ENCODE measurements at places on chromosomes 5 and 9.

DNA sequence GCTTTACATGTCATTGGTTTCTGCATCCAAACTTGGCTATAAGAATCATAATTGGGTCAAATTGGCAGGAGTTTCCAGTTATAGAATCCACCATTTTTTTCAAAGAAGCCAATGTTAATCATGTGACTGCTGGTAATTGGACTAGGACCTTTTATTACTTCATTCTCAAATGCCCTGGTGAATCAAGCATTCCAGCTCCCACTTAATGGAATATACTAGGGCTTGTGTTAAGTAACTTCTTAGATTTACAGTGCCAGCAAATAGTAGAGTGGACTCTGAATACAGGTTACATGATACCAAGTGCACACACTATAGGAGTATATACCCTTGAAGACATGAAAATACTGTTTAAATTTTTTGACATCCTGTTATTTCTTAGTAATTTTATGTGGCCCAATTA is 96.7 kb downstream of the NUDT12 start:
- DNase-seq, result no peak

GRCh38 chr5:142816531-142817430 is 46.6 kb downstream of the ARHGAP26 start:
- no peak for DNase-seq

DNA sequence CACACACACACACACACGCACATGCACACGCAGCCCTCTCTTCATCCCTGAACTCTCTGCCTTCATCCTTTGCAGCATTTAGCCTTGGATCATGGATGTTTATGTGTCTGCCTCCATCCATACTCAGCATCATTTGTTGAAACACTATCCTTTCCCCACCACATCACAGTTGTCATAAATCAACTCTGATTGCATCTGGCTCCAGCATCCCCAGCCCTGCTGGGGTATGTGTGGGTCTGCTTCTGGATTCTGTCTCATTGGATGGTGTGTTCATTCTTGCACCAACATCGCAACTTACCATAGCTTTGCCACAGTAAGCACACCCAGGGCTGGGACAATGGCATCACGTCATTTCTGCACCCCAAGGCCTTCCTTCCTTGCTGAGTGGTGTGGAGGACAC is 175.4 kb downstream of the RGS3 start:
- DNase-seq, result no peak

DNA sequence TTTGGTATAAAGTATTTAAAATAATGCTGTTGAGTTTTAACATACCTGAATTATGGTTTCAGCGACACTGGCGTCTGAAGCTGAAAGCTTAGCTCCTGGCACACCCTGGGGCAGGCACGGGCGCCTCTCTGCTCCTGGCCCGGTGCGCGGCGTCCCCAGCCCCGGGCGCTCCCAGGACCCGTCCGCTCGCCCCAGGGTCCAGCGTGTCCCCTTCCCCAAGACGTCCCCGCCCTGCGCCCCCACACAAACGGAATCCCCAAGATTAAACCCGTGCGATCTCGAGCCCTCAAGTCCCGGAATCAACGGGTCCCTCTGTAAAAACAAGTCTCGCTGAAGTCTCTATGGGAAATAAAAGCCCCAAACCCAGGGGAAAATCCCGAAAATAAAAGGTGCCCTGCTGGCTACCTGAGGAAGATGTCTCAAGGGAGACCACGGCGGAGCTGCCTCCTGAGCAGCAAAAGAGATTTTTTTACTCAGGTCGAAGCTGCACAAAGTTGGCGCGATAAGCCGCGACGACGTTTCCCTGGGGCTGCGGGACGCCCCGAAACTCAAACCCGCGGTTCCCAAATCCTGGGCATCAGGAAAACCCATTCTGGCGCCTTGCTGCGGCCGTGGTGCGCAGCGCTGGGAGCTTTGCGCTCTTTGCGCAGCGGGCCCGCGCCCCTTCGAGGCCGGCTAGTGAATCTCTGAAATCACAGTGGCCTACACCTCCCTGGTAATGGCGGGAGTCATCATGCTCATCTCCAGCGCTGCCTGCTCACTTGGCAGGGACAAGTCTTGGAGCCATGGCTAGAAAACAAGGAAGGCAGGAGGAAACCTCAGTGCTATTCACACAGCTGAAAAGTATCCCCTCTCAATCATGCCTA is 6.3 kb upstream of the IFNA8 start:
- no peak for DNase-seq

- no peak for DNase-seq
These were observed 185.0 kb downstream of the GLIS3 start for GRCh38 chr9:4114569-4115505.

DNA sequence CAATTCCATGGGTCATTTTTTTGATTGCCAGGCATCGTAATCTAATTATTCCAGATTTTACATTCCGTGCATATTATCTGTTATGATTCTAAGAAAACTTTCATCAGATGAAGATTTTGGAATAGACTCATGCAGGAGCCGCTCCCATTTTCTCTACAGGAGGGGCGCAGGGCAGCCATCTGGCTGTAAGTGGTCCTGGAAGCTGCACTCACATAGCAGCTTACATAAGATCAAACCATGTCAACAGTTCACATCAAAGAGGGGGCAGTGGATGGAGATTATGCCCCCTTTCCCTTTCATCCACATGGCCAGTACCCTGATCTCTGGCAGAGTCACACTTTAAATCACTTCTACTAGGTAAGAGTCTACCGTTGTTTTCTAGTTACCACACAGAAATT is 73.3 kb upstream of the PCA3 start:
- no peak for DNase-seq

DNA sequence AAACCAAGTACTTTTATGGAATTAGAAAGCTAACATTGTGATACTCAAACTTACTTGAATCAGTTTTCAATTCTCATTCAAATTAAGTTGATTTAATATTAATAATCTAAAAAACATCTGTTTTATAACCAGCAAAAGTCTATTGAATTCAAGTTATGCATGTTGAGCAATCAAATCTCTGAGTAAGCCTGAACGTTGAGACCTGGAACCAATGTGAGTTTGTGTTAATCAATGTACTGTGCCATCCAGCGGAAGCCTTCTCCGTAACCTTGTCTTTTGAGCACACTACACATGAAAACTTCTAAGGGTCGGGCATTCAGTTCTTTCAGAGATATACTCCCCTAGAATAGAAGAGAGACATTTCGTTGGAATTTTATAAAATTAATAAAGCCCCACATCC is 25.9 kb downstream of the SAR1B start:
- DNase-seq, result no peak

GRCh38 chr5:112869948-112870347 is 8.9 kb downstream of the SRP19 start:
- DNase-seq, result no peak

DNA sequence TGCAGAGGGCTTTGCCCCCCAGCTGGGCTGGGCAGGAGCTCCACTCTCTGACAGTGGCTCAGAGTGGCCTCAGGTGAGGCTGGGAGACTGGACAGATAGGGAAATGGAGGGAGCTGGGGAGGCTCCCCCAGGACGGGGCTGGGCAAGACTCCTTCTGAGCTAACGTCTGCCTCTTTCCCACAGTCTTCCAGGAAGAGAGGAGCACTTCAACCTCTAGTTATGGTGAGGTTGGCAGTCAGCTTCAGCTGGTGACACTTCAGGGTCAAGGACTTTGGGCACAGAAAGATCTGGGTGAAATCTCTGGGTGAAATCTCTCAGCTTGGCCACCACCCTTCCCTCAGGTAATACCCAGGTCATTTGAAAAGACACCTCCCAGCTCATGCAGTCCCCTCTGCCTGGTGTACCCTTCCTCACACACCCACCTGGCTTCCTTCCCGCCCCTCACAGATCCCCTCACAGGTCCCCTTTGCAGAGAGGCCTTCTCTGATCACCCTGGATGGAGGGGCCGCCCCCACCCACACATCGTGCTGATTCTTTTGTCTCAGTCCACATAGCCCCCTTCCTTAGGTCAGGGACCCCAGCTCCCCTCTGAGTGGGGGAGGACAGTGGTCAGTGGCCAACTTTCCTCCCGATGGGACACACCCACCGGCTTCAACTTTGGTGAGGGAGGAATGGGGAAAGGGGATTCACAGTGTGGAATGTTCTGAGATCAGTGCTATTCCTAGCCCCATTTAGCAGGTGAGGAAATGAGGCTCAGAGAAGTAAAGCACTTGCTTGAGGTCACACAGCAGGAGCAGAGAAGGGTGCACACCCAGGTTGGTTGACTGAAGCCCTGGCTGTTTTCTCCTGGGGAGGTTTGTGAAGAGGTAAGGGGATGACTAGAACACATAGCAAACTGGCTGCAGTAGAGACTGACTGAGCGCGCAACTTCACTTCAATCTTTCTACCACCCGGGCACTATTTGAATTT is 15.8 kb upstream of the NEURL1B start:
- DNase-seq, result no peak

GRCh38 chr5:75617736-75618352 is 6.6 kb downstream of the ANKDD1B start:
- no peak for DNase-seq

GRCh38 chr5:61322738-61323725 is 9.0 kb upstream of the ZSWIM6 start:
- no peak for DNase-seq

DNA sequence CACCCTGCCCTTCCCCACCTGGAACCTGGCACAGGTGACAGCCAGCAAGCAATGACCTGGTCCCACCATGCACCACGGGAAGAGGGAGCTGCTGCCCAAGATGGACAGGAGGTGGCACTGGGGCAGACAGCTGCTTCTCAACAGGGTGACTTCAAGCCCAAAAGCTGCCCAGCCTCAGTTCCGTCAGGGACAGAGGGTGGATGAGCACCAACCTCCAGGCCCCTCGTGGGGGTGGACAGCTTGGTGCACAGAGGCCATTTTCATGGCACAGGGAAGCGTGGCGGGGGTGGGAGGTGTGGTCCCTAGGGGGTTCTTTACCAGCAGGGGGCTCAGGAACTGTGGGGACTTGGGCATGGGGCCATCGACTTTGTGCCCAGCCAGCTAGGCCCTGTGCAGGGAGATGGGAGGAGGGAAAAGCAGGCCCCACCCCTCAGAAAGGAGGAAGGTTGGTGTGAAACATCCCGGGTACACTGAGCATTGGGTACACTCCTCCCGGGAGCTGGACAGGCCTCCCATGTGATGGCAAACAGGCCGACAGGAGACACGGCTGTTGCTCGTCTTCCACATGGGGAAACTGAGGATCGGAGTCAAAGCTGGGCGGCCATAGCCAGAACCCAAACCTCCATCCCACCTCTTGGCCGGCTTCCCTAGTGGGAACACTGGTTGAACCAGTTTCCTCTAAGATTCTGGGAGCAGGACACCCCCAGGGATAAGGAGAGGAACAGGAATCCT is 1.9 kb downstream of the CEL start:
- no peak for DNase-seq
